ENCODE measurements at places on chromosomes 5 and 9.

GRCh38 chr9:134963546-134963945, 45.8 kb upstream of the FCN1 start:
- no peak for DNase-seq

DNA sequence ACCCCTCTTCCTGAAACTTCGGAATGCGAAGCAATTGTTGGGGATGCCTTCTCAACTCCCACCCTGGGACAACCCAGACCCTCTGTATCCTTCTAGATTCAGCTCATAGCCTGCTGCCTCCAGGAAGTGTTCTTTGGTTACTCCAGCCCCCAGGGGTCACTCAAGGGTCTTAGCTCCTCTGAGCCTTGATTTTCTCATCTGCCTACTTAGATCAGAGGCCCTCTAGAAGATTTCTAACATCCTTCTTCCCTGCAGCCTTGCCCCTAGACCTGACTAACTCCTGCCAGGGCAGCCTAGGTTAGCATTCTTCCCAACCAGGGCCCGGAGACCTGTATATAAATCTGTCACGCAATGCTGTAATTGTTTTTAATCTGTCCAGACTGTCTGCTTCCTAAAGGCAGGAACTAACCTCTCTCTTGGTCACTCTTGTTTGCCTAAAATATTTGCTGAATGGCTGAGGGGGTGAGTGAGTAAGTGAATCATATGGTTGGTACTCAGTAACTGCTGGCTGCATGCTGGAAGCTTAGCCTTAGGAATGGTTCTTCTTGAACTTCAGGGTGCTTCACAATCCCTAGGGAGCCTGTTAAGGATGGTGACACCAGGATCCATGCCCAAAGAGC, 8.2 kb downstream of the GALNT10 start:
- DNase-seq: peak; percentile 91

GRCh38 chr5:57422993-57423392, 59.6 kb downstream of the ACTBL2 start:
- DNase-seq: no peak

GRCh38 chr5:176776916-176777315, 33.4 kb upstream of the UNC5A start:
- no peak for DNase-seq

- DNase-seq: no peak
Measured at GRCh38 chr5:177225798-177226197, 77.7 kb downstream of the RAB24 start.

GRCh38 chr5:148808864-148809642, 17.4 kb upstream of the ADRB2 start:
- no peak for DNase-seq

DNA sequence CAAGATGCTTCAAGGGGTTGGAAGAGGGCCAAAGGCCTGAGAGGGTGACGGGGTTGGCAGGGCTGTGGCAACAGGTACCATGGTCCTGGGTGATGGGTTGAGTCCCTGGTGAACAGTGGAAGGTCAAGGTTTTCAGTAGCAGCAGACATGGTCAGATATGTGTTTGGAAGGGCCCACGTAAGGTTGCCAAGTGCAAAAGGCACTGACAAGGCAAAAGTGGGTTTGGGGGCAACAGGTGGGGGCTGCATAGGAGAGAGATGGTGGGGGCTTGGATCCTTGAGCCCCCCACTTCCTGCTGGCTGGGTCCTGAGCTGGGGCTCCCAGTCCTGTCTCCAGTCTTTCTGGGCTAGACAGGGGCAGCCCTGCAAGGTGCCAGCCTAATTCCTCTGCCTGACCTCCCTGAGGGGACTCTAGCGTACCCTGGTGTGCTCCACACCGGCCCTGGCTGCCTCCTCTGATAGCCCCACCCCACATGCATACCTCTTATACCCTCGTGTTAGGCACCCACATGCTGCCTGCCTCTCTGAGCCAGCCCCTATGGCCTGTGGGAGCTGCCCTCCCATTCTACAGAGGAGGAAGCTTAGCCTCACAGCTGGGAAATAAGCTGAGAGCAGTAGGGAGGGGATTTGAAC, 20.9 kb upstream of the NSD1 start:
- DNase-seq: no peak

DNA sequence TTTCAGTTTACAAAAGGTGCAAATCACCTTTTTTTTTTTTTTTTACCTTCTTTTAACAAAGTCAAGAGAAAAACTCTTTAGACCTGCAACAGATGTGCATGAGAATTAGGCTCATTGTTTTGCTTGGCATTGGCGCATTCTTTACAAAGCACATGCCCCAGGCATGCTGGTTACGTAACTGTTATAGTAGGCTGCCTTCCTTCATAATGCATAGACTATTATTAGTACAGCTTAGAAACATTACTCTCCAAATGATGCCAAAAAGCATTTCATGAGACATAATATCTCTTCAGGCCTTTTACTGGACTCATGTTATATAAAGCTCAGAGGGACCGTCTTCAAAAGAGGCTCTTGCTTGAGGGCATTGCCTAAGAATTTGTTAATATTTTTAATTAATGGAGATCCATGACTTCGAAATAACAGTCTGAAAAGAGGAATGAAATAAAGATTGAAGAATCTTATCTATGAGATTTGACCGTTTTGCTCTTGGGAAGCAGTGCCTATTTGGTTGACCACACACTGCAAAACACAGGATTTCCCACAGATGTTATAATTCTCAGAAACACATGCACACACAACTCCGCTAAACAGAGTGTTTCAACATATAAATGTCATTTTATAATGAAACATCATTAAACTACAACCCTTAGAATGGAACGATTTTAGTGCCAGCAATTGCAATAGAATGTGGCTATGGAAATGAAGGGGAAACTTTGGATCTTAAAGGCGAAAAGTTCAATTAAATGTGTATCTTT, 478.7 kb downstream of the PRR16 start:
- DNase-seq: no peak

- DNase-seq: peak; percentile 75
Measured at GRCh38 chr9:127838375-127839078, 15.9 kb downstream of the ENG start.

- no peak for DNase-seq
Measured at GRCh38 chr5:114360816-114361723, 800 bp upstream of the KCNN2 start.

DNA sequence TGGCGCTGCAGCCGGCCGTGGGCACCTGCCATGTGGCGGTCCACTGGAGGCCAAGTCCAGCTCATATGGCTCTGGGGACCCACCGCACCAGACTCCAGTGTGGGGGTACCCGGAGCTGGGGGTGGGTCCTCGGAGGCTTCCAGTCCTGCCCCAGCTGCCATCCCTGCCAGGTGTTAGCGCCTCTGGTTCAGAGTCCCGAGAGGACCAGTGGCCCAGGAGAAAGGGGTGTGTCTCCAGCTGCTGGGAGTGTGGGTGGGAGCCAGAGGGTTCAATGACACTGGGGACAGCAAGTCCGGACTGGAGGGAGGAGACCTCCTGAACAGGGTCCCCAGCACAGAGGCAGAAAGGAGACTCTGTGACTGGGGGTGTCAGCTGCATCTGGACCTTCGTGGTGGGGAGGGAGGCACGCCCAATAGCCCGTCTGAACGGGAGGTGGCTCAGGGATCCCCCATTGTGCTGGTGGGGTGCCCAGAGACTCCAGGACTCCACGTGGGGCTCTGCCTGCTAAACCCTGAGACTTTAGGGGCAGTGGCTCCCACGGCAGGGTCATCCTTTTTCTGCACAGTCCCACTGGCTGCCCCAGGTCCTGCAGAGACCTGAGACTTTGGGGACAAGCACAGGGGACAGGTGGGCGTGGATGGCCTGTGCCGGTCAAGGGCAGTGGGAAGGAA, 2.4 kb upstream of the AHRR start:
- DNase-seq: no peak

DNA sequence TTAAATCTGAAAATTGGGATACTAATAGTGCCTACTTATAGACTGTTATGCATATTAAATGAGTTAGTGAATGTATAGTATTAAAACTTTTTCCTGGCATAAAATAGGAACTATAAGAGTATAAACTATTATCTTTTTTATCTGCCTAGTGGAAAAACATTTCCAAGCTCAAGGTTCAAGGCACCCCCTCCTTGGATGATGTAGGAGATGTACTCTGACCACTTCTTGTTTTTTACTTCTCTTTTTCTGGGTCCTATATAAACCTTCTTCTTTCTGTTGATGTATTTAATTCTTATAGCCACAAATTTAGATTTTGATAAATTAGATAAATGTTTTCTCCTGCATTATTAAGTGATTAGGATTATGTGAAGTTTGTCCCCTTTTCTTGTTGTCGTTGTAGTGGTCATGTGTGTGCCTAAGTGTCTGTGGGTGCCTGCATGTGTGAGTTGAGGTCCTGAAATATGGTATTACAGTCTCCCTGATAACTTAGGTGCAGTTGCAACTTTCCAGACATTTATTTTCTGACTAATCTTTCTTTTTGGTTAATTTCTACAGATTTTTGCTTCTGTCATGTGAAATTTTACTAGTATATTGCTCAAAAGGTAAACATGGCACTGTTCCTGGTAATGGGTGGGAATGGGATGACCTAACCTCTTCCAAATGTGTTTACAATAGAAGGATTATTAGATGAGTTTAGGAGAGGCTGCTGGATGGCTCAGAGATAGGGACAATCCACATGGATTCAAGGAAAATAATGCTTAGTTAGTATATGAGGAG, 160.8 kb upstream of the CDKN2B start:
- no peak for DNase-seq

DNA sequence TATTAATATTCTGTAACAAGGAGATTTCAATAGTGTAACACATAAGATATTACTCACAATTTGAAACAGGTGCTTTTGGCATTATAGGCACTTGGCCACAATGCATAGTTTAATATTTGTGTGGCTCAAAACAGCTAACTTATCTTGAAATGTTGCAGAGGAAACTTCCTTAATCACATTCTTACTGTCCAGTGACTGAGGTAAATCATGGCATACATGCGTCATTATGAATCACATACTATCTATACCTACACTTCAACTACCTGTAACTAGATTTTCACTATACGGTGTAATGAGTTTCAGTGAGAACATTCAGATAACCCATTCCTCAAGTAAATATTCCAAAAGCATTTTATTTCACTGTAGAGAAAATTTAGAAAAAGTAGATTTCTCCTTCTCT, 218.8 kb downstream of the PDE4D start:
- no peak for DNase-seq

DNA sequence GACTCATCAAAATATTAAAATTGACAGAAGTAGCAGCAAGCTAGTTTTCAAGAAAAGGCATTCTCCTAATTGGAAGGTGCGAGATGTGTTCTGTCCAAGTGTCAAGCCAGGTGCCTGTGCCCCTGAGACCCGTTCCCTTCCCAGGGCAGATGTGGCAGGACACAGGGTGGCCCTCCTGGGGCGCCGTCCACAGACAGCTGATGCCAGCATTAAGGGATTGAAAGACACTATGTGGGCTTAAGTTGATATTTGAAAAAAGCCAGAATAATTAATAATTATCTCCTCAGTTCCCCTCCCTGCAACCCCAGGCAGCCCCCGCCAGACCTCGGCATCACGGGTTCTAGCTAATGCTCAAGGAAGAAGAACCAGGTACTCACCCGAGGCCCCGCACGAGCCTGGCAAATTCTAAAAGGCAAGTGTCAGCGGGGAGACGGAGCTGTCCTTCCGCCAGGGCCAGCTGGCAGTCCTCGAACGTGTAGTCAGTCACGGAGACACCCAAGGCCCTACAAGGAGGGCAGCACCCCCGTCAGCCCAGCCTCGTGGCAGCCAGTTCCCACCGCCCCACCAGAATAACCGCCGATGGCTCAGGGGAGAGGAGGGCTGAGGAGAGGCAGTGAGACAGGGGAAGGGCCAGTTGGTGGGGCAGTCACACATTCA, 29.1 kb upstream of the SLC6A3 start:
- no peak for DNase-seq

GRCh38 chr5:133199417-133200178, 147.8 kb downstream of the HSPA4 start:
- no peak for DNase-seq

DNA sequence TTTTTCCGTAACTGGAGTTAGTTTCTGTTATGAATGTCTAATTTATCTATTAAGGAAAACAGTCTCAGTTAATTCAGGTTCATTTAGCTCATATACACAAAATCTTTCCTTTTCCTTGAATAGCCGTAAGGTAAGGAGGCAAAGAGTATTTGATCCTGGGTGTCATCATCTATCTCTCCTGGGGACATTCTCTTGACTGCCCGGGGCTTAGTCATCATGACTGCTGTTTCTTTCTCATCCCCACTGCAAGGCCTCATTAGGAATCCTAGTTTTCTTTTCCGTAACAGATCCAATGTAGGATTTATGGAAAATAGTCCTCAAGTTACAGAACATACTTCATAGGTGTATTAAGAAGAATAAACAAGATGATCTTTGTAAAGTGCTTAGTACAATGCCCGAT, 134.9 kb upstream of the CHD1 start:
- no peak for DNase-seq

DNA sequence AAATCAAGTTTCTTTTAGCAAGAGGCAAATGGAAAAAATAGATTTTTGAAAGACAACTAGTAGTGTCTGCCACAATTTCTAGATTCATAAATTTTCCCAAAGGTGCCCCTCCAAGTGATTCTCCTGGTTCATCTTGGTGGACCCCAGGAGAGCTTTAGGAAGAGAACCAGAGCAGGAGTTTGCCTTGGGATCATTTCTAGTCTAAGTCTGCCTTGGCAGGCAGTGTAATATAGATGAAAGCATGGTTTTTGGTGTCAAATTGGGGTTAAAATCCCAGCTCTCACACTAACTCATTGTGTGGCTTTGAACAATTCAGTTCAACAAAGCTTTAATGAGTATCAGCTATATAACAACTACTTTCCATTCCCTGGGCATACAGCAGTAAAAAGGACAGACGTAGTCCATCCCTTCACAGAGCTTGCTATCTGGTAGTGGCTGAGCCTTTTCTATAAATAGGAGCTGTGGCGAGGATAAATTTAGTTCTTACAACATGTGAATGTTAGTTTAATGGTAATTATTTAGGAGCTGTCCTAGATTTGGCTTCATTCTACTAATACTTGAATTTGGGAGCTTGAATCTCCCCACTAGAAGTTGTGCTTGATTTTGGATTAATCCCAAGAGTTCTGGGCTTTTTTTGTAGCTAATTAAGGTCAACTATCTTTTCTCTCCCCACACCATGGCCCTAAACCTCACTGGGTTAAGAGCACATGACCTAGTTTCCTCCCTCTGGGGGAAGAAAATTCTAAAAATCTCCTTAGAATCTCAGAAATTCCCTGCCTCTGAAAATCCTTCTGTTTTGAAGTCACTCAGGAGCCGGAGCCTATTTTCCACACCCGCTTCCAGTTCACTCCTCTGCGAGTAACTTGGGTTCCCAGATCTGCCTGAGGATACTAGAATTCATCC, 197.8 kb downstream of the PCSK1 start:
- DNase-seq: no peak

DNA sequence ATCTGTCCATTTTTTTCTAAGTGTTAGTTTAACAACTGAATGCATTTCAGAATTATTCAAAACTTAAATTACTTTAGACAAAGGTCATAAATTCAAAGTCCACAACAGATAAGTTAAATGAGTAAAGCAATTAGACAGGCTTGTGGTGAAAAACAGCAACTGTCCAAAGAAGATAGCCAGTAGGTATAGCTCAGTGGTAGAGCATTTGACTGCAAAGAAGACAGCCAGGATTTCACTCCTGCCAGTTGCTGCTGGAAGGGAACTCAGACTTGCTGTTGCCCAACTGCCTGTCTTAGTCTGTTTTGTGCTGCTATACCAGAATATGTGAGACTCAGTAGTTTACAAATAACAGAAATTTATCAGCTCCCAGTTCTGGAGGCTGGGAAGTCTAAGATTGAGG, 10.0 kb downstream of the FANCC start:
- DNase-seq: no peak

Data from dermis microvascular lymphatic vessel endothelial cell (primary cell).